SK-N-MC (cell line): ENCODE measurements at places on chromosomes 2 and 18.

DNA sequence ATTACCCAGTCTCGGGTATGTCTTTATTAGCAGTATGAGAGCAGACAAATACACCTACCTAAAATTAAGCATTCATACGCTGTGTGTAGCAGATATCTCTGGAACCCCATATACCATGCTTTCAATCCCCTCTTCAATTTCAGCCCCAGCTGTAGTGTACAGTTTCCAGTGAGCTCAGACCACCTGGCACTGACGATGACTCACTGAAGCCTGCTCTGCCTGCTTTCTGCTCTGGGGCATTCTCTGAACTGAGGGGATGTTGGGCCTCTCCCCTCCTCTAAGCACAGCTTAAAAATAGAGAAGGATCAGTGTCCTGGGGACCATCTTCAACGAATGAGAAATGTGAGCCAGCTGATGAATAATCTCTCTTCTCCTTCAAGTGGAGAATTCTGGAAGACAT is 8.7 kb upstream of the CCL20 start:
- DNase-seq = no peak

DNA sequence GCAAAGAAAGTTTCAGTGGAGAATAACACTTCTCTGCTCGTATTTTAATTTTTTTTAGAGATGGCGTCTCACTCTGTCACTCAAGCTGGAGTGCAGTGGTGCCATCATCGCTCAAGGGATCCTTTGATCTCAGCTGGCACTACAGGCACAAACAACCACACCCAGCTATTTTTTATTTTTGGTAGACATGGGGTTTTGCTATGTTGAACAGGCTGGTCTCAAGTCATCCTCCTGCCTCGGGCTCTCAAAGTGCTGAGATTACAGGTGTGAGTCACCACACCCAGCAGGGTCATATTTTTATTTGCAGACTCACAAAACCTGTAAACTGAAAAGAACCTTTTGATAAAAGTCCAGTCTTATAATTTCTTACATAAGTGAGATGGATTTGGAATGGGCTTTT is 2.6 kb downstream of the TRAK2 start:
- DNase-seq = no peak

DNA sequence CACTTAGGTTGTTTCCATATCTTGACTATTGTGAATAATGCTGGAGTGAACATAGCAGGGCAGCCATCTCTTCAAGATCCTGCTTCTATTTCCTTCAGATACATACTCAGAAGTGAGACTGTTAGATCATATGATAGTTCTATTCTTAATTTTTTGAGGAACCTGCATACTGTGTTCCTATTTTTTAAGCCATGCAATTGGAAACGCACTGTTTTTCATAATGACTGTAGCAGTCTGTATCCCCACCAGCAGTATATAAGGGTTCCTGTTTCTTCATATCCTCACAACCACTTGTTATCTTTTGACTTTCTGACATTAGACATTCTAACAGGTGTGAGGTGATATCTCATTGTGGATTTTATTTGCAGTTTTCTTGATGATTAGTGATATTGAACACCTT is 15.5 kb downstream of the NEURL3 start:
- no peak for DNase-seq

GRCh38 chr2:68103030-68103708 is 40.4 kb upstream of the C1D start:
- DNase-seq = no peak

DNA sequence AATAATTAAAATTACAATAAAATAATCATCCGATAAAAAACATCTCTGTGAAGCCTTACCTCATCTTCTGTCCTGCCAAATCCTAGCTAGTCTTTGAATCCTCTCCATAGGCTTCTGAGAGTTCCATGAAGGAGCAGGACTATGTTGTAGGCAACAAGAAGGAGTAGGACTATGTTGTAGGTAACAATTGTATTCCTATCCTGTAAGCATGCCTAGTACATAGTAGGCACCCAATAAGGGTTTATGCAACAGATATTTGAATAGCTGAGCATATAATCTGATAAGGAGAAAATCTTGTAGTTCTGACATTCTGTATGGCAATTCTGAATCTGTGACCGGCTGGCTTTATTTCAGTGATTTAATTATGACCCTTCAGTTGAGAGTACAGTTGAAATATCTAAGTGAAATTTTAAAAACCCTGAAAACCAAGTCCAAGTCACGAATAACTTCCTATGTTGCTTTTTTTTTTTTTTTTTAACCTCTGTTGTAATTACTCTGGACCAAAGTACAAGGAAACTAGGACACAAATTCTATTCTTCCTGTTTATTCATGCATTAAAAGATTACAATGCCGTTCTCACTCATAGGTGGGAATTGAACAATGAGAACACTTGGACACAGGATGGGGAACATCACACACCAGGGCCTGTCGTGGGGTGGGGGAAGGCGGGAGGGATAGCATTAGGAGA is 27.8 kb downstream of the VWA3B start:
- DNase-seq = no peak

- DNase-seq = no peak
Observed at GRCh38 chr18:58347135-58347534, 281.8 kb downstream of the ALPK2 start.

- no peak for DNase-seq
Observed at GRCh38 chr2:86416146-86416545, 25.0 kb upstream of the KDM3A start.

GRCh38 chr2:47077442-47078117 is 77.5 kb downstream of the STPG4 start:
- no peak for DNase-seq

GRCh38 chr2:69291004-69291650 is 95.9 kb downstream of the GFPT1 start:
- no peak for DNase-seq

DNA sequence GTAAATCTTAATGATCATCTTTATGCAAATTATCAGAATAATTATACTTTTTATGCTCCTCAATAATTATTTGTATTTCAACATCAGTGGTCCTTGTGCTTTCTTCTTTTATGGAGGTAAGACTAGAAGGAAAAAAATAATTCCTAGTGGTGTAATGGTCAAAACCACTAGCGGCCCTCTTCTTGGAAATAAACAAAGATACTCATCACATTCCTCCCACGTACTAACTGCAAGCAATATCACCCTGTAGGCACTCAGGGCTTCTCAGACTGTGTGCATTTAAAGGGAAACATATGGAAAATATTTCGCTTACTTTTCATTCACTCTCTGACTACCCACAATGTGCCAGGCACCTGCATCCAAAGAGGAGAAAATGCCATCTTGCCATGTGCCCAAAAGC is 263.7 kb downstream of the DOK6 start:
- no peak for DNase-seq

- DNase-seq = no peak
Observed at GRCh38 chr2:236673823-236674185, 104.2 kb downstream of the ACKR3 start.

DNA sequence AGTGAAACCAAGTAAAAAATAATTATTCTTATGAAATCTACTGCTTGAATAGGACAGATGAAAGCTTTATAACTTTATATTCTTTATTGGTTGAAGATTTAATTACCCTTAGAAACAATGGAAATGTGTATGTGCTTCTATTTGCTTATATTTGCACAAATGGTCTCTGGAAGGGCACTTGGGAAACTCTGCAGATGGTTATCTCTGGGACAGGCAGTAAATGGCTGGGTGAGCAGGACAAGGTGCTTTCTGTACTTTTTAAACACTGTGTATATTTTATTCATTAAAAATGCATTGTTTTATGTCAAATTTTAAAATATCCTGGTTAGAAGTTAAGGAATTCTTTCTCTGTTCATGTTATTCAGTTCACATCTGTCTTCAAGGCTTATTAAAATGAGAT is 131.1 kb downstream of the LRRTM4 start:
- no peak for DNase-seq

DNA sequence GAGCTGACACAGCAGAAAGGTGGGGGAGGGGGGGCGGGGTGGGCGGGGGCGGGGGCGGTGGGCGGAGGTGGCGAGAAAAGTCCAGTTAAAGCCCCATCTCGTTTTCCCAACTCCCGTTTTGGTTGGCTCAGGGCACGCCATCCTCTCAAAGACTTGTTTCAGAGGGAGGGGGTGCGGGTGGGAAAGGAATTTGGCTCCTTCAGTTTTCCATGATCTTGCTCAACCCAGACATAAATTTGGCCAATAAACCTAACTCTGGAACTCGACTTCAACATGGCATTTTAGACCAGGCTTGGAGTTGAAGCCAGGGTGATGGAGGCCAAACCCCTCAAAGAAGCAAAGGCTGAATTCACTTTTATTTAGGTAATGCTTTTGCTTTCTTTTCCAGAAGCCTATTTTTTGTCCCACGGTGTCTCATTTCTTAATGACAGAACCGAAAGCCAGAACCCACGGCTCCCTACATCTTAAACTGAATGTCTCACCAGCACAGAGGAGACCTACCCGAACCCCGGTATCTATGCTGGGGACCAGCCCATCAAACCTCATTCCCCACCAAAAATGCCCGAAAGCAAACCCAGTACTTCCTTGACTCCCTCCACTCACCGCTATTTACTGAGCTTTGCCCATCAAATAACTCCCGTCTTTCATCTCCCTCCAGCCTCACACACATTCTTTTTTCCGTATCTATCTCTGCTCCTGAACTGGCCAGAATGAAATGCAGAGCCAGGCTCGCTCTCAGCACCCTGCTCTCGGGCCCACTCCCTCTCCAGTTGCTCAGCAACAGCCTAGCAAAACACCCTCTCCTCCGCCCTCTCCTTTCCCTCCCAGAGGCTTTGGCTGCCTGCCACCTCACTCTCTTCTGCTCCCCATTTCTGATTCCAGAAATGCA is 4.3 kb downstream of the IGFBP5 start:
- no peak for DNase-seq

GRCh38 chr2:30684026-30684425 is 123.2 kb downstream of the CAPN13 start:
- DNase-seq = no peak

DNA sequence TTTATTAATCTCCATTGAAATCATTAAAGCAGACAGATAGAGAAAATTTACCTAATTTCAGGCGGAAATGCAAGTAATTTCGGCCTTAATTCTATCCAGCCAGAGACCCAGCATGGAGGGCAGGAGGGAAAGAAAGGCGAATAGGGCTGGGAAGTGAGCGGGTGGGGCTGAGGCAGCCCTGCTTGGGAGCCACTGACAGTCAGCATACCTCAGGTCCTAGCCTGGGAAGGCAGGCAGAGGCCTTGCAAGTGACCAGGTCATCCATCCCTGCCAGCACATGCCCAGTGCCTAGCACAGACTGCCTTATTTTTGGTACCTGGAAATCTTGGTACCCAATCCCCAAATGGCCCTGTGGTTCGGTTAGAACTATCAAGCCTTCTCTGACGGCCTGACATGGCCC is 1.5 kb downstream of the GDF7 start:
- no peak for DNase-seq

DNA sequence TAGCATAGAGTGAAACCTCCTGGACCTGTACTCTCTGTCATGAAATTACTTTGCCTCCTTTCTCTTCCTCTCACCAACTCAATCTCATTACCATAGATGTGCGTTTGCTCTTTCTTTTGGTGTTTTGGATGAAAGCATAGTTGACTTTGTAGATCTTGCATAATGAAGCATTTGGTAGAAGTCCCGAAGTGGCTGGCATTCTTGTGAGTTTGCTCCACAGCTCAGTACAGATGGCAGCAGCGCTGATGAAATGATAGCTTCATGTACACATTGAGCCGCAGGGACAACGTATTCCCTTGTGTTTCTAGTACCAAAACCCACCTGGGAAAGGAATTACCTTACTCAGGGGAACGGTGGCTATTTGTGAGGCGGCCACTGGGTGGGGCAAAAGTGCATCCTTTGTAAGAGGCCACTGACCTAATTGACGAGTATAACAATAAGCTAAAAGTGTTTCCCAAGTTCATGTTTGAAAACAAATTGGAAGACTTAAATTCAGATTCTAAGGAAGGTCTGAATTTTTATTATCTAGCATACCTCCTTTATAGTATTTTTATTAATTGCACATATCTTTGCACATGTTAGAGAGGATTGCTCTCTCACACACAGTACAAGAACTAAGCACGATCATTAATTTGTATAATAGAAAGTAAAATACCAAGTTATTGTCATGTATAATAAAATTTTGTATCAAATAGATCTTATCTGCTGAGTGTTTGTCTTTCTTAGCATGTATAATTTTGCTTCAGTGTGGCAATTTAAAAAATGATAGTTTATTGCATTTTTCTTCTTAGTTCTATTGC is 25.4 kb upstream of the CDH7 start:
- DNase-seq = no peak

DNA sequence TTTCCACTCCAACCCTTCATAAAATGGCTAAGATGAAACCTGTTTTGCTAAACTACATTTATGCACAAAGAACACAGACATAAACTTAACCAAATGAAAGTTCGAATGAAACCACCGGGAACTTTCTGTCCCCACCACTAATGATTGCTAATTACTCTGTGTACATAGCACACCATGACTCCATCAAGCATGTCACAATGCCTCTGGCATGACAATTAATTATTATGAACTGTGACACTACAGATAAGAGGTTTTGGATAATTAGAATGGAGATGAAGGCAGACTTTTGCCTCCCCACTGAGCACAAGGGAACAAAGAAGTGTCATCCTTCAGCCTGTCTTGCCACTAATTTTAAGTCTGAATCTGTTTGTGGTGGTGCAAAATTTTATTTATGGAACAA is 1.5 kb downstream of the DAPL1 start:
- DNase-seq = no peak

DNA sequence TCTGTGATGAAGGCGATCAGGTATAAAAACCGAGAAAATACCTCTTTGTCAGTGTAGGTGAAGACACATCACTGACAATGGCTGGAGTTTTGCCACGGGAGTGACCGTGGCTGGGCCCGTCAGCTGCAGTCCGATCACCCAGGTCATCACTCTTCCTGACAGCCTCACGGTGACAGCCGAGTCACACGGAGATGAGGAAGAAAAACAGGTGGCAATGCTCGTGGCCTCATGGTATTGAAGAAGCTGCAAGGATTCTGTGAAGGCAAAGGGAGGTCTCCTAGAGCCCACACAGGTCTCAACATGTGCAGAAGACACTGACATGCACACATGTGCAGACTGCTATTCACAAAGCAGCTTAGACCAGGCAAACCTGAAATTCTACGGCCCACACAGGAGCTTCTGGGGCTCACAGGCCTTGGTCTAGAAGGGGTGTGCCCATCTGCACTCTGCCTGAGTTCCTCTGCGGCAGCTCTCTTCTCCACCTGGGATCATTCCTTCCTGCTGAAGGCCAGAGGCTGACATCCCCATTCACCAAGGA is 7.4 kb downstream of the COPS9 start:
- DNase-seq = no peak

GRCh38 chr2:221203125-221203524 is 369.0 kb downstream of the EPHA4 start:
- no peak for DNase-seq

GRCh38 chr2:212797484-212798205 is 259.0 kb upstream of the ERBB4 start:
- no peak for DNase-seq

DNA sequence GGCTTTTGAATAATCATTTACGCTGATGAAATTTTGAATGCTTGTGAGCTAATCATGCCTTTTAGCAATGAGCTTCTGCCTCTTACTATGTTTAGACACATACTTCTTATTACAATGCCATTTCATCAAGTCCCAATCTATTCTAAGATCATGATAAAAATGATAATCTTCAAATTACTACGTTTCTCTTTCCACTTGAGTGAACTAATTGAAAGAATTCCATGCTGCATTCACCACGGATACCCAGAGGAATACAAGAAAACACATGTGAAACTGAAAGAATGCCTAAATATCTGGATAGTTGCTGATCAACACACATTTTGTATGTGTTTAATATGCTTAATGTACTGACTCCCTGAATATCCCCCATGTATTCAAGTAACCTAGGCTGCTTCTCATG is 62.3 kb downstream of the LRRTM4 start:
- DNase-seq = peak; percentile 78
